HEK293T (cell line): ENCODE measurements at places on chromosomes 13 and 19.

DNA sequence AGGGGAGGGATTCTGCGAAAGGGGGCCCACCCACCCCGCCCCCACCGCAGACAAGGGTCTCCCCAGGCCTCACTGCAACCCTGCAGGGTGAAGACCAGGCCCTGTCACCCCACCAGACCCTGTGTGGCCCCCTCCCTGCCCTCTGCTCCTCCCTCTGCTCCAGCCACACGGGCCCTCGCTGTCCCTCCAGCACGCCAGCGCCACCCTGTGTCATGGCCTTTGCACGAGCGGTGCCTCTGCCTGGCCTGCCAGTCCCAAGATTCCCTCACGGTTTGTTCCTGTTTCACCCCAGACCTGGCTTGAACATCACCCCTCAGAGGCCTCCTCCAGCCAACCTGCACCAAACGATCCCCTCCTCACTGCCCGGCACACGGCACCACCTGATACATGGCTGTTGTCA, 27.3 kb downstream of the PIP5K1C start:
- DNase-seq, result no peak

GRCh38 chr13:44232774-44233173, 140.8 kb upstream of the SERP2 start:
- no peak for DNase-seq

DNA sequence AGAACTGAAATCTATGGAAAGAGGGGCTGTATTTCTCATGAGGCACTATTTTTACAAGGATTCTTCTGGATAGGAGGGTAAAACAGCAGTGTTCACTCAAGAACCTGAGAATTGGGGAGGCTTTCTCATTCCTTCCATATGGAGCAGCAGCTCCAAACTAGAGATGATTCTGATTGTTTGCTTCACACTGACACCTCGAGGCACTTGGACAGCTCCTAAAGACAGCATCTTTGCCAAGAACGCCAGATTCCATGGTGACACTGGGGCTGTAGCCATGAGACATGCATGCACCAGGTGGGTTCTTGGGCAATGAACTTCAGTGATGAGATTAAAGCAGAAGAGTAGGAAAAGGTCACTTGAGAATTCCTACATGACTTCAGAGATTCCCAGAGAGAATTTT, 361.5 kb upstream of the HTR2A start:
- no peak for DNase-seq

- no peak for DNase-seq
These were observed 51.1 kb downstream of the OLFM4 start for GRCh38 chr13:53079691-53080090.

GRCh38 chr13:51361106-51361505, 21.6 kb downstream of the SERPINE3 start:
- no peak for DNase-seq
